ENCODE measurements at places on chromosomes 5 and 9.

GRCh38 chr9:135563039-135563476 is 1.5 kb downstream of the PAEP start:
- peak; percentile 46 for DNase-seq

DNA sequence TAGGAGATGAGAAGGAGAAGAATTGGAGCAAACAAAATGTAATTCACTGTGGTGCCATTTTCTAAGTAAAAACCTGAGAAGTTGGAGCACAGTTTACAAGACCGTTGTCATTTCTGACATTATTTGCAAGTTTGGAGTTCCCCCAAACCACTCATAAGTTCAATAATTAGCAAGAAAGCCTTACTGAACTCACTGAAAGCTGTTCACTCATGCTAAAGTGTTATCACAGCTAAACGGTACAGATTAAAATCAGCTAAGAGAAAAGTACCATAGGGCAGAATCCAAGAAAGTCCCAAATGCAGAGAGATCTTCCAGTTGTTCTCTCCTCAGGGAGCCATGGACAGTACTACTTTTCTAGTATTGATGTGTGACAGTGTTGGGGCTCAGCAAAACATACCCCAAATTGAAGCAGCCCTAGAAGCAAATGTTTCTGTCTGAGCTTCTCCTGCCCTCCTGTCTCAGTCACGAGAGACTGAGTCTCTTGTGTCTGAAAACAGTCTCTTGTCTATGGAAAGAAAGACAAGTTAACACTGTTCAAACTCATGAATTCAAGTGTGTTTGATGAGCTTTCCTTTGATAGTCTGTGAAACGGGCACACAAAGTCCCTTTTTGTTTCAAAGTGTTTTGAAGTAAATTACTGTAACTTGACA is 221.2 kb downstream of the GABRG2 start:
- no peak for DNase-seq

DNA sequence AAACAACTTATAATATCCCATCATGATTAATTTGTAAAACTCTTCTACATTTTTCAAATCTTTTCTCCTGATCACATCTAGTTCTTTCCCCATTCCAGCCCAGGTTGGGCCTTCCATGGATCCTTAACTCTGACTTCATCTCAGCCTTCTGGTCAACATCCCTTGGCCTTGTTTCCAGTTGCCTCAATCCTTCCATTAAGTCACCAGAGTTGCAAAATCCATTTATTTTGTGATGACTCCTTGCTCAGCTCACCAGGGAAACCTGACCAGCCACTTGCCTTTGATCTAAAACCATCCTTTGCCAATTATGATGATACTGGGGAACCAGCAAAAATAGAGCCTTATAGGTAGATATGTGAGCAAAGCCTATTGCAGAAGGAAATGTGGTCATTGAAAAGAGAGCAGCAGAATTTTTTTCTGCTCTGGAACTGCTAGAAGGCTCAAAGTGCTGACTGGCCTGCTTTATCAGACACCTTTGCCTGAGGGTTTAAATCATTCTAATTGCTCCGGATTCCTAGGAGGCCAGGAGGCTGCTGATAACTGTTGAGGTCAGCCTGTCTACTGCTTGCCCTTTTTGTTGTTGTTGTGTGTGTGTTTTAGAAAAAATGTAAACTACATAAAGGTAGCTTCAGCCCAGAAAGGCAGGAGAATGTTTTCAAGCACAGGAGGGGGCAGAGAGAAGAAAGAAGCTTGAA is 512.2 kb upstream of the GRIA1 start:
- DNase-seq, result peak; percentile 91

DNA sequence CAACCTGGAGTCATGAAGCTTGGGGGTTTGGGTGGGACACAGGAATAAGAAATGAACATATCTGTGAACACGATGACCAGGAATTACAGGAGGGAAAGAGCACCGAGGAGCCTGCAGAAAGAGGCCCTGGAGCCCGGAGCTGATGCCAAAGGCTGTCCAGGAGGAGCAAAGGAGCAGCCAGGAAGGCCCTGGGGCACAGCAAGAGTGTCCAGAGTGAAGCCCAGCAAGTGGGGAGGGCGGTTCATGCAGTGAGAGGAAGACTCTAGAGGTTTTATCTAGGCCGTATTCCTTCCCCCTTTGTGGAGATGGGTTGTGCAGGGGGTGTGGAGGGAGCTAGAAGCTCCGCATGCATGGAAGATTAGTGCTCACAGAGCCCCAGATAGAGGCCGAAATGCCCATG is 318.4 kb downstream of the GADD45G start:
- peak; percentile 50 for DNase-seq

- no peak for DNase-seq
Observed at GRCh38 chr9:104092875-104093600, 1.1 kb upstream of the SMC2 start.
